ENCODE measurements at places on chromosomes 11 and 22. TPM values are rescaled to one million over a fixed set of nuclear protein-coding genes. Genes with fewer than 3 reads are reported as not detected.
A peak's percentile ranks its signal among the peaks of the same experiment; 100 is the strongest.

GRCh38 chr11:43943931-43944751, 1.7 kb downstream of the C11orf96 start:
- no peak for DNase-seq

- DNase-seq: no peak
These were observed 11.7 kb downstream of the TRPM5 start for GRCh38 chr11:2432628-2433071.

The PDE2A gene
- 236 TPM for total RNA-seq

DNA sequence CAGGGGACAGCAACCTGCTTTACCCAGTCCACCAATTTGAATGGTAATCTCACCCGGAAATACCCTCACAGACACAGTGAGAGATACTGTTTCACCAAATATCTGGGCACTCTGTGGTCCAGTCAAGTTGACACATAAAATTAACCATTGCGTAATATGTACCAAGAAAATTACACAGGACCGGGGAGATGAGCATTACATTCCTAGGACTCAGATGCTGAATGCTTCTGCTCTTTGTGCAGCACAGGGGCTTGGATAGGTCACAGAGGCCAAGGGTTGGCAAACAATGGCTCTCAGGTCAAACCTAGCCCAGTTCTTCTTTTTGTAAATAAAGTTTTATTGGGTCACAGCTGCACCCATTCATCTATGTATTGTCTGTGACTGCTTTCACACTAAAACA, 557.2 kb downstream of the MN1 start:
- no peak for DNase-seq

The CASP5 gene
- 0.49 TPM for total RNA-seq

GRCh38 chr22:49227670-49228069, 600.0 kb downstream of the BRD1 start:
- no peak for DNase-seq

DNA sequence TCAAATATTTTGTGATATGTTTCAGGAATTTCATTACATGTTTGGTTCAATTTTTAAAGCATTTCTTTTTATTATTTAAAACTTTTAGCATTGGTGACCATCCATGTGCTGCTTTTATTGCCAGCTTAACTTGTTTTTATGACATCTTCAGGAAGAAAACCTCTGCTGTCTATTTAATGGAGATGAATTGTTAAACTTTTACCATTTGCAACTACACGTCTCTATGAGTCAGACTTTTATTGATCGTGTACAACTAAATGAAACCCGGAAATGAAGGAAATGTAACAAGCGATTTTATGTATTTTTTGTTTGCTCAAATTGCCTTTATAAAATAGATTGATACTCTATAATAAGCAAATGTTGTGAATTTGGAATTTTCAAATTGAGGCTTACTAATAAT, 113.0 kb downstream of the PTPRJ start:
- no peak for DNase-seq

DNA sequence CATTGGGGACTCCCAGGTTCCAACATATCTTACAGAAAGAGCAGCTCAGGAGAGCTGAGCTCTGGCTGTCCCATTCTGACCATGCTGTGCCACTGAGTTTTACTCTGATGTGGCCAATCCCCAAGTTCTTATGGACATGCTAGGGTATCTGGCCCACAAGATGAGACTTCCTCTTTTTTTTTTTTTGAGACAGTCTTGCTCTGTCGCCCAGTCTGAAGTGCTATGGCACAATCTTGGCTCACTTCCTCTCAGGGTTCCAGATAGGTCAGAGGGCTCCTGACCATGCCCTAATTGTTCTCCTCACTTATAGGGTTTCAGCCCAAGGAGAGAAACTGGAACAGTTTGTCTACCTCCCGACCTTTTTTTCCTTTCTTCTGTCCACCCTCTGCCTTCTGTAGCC, 152.3 kb upstream of the CCDC90B start:
- no peak for DNase-seq

DNA sequence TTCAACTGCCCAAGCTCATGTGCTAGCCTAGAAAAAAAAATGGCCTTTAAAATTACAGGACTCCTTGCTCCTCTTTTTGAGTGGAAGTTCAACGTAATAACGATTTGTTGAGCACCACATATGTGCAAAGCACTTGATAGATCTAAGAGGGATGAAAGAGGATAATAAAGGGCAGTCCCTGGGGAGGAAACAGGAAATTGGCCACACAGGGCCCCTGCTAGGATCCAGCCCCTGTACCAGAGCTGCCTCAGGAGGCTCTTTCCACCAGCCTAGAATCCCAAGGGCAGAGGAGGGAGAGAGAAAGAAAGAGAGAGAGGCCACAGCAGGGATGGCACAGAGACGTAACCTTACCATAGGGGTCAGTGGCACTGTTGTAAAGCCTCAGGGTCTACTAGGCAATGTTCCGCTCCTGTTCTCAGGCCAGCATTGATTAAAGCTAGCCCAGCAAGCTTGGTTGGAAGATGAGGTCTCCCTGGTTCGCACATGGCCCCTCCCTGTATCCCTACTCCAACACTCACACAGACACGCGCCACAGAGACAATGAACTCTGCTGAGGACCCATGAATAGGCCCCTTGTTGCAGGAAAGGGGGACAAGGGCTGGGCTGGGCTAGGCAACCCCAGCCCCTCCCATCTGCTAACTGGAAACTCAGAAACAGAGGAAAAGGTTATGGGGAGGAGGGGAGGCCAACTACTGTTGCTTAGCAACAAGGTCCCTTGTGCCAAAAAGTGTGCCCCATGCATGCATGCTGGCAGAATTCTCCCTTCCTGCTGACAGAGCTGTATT, at the start of gene TMPRSS5:
Gene TMPRSS5, minus strand, starts transcription at position 438 of the 785 bp plus-strand sequence. Its CDS starts 84 bp downstream, at position 354.
- DNase-seq: peak; percentile 91

- DNase-seq: no peak
These were observed 13.2 kb downstream of the SLC25A18 start for GRCh38 chr22:17576470-17576869.

The CACNA1I gene
- 23.6 TPM for total RNA-seq

- DNase-seq: no peak
These were observed at the start of gene MS4A7 for GRCh38 chr11:60378354-60378753. Gene MS4A7, plus strand, starts transcription at chr11:60378532. Its CDS starts 4,610 bp downstream, at chr11:60383142.

The LDLRAD3 gene
- total RNA-seq: 17.7 TPM

The HOATZ gene
- not detected for total RNA-seq

The THY1 gene
- total RNA-seq: 657 TPM

DNA sequence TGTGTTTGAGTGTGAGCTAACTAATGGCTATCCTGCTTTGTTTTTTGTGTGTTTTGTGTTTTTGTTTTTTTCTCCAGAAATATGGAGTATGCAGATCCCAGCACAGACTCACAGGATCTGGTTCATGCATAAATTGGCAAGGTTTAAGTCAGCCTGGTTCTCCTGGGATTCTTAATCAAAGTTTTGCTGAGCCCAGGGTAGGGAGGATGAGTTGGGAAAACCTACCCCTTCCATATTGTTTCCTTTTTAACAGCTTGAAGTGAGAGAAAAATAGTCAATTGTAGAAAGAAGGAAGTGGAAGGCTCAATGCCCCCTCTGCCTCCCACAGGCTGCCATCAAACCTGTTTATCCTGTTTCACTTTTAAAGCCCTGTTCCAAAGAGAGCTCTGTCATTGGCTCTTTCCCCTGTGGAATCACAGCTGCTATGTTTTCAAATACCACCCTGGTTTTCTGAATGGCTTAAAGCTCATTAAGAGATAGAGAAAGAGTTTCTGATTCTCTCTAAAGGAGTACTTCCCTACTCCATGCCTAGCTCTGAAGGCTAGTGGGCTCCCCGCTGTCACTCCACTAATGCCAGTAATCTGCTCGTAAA, 23.4 kb upstream of the CADM1 start:
- no peak for DNase-seq

The KCNK7 gene
- 3.0 TPM for total RNA-seq

The OR52B2 gene
- not detected for total RNA-seq

GRCh38 chr11:119982517-119983239, 155.2 kb downstream of the TRIM29 start:
- DNase-seq: no peak

GRCh38 chr11:75955443-75955842, 140.4 kb downstream of the UVRAG start:
- no peak for DNase-seq

DNA sequence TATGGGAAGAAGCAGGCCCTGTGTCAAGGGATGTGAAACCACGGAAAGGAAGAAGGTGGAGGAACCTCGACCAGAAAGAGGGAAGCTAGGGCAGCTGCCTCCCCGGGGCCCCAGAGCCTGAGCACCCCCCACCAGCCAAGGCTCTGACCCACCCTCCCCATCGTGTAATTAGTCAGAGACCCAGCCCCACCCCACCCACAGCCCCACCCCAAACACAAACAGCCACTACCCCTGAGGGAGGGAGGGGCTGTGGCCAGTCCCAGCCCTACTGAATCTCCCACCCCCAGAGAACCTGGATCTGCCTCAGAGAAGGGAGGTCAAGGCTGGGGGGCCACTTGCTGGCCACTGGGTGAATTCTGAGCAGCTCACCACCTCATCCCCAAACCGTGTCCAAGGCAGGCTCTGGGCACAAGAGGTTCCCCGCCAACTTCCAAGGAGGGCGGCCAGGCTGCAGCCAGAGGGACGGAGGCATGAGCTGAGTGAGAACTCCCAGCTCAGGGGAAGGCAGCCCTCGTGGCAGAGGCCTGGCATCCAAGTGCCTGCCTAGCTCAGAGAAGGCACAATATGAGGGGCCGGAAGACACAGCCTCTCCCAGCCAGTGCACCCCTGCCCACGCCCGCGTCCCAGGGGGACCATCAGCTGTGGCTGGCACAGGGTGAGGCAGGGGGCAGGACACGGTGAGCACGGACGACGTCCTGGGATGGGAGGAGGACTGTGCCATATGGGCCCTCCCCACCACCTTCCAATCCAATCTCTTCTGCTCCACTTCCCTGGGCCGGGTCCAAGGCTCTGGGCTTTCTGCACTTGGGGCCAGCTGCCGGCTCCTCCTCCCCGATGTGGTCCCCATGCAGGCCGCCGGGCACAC, 2.7 kb downstream of the PLXNB2 start:
- peak; percentile 42 for DNase-seq

The SLCO2B1 gene
- total RNA-seq: 62.1 TPM

- DNase-seq: no peak
These were observed 252.8 kb downstream of the JRKL start for GRCh38 chr11:96642583-96642982.

The BTG4 gene
- not detected for total RNA-seq

GRCh38 chr11:17845431-17845881, 110.9 kb downstream of the KCNC1 start:
- no peak for DNase-seq

DNA sequence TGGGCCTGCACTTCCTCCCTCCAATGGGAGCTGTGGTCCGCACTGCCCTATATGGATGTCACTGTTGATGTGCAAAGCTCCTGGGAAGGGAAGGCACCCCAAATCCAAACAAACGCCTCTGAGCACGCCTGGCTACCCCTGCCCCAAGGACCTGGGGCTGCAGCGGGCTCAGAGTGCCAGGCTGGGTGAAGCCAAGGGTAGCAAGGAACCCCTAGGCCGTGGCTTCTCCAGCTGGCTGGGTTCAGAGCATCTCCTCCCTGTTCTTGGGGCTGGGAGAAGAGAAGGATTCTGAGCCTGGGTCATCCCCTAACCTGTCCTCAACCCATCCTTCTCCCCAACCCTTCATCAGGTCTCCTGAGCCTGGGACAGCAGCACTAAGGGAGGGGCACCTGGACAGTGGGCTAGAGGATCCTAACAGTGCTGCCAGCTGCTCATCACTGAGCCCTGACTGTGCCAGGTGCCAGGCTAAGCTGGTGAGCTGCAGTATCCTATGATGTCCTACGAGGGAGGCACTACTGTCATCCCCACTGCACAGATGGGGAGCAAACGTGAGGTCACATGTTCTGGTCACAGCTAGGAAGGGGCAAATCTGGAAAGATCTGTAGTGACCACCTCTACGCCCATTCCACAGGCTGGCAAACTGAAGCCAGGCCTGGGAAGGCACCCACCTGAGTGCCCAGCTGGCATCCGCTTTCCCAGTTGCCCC, 3.0 kb downstream of the SSTR3 start:
- DNase-seq: no peak

The MN1 gene
- total RNA-seq: 5.9 TPM

The SLC22A8 gene
- total RNA-seq: not detected

The CCDC157 gene
- total RNA-seq: 5.3 TPM

- DNase-seq: no peak
These were observed 592.0 kb downstream of the SOX6 start for GRCh38 chr11:15764326-15764725.

- DNase-seq: no peak
These were observed 68.8 kb downstream of the LRRC32 start for GRCh38 chr11:76601724-76602123.

DNA sequence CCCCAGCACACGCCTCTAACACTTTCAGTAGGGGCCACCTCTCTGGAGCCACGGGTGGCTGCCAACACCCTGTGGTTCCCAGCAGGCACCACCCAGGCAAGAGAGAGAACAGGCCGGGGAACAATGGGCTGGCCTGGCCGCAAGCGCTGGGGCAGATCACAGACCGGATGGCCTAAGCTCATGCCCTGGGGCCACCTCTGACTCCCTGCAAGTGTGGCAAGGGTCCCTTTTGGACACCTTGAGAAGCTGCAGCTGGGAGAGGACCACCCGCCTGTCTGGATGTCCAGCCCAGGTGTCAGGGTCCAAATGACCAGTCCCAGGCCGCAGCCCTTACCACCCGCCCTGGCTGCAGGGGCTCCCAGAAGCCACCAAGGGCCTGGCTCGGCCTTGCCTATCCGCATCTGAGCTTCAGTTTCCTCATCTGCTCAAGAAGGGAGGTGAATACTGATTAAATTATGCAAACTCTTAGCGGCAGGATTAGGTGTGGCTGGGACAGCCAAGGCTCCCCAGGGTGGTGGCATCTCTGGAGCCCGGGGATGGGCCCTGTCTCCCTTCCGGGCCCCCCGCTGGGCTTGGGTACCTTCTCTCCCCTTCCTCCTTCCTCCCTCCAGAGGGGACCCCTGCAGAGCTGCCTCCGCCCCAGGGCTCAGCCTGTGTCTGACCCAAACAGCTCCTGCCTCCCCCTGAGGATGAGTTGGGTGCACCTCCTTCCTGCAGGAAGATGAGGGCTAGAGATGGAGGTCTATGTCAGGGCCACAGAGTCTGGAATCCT, 785 bp upstream of the SUSD2 start:
- DNase-seq: no peak

The KCNA4 gene
- total RNA-seq: 25.7 TPM

- peak; percentile 28 for DNase-seq
These were observed 52.9 kb upstream of the CARS1 start for GRCh38 chr11:3109921-3110706.

The SCGB1A1 gene
- total RNA-seq: 3.2 TPM

The GP1BB gene
- 39.4 TPM for total RNA-seq

DNA sequence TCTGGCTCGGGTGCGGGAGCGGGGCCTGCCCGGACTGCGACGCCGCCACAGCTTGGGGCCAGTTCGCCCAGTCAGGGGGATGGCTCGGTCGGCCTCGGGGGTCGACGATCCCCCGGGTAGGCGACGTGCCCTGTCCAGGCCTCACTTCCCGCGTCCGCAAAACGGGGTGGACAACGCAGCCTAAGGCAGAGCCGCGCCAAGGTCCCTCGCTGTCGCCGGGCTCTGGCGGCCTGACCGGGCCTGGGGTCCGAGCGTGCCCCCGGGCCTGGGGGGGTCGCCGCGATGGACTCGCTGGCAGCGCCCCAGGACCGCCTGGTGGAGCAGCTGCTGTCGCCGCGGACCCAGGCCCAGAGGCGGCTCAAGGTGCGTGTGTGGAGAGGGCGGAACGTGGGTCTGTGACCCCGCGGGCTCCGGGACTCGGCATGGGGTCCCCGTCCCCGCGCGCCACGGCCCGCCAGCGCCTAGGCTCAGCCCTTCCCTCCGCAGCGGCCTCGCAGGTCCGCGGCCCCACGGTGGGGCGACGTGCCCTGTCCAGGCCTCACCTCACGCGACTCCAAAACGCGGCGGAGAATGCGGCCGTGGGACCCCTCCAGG, 4.2 kb downstream of the SEPTIN5 start:
- DNase-seq: no peak

Data from dorsolateral prefrontal cortex (tissue), 122 donors.